Bronchus fibroblast of lung (primary cell): ENCODE measurements at places on chromosomes 3 and 15. TPM values are rescaled to one million over a fixed set of nuclear protein-coding genes. Genes with fewer than 3 reads are reported as not detected.

The SCG5 gene
- total RNA-seq, result 15.8 and 16.3 TPM in 2 replicates

The WDR72 gene
- total RNA-seq, result under 0.01 TPM in 1 of 2 replicates, not detected in the other

The SLC25A36 gene
- 20.5 and 34.3 TPM in 2 replicates for total RNA-seq

The ILDR1 gene
- total RNA-seq, result not detected in 2 replicates

The NR2E3 gene
- total RNA-seq, result not detected in 2 replicates

The ONECUT1 gene
- under 0.01 and 0.34 TPM in 2 replicates for total RNA-seq

The CMTM6 gene
- 41.8 and 51.6 TPM in 2 replicates for total RNA-seq

The GOLGA6L7 gene
- not detected in 2 replicates for total RNA-seq

The CHRFAM7A gene
- 0.15 TPM in 1 of 2 replicates, not detected in the other for total RNA-seq

The CLDN18 gene
- not detected in 2 replicates for total RNA-seq

The CPN2 gene
- total RNA-seq, result not detected in 2 replicates

The LMAN1L gene
- not detected in 2 replicates for total RNA-seq

The PPP2R3A gene
- total RNA-seq, result 9.8 and 10.1 TPM in 2 replicates

The TEX55 gene
- not detected in 2 replicates for total RNA-seq

The PDZRN3 gene
- 3.7 TPM in 2 replicates for total RNA-seq

The PRSS50 gene
- not detected in 2 replicates for total RNA-seq

The SLC25A20 gene
- total RNA-seq, result 9.2 and 9.8 TPM in 2 replicates

The TNNC1 gene
- 0.74 TPM in 1 of 2 replicates, not detected in the other for total RNA-seq

The ACAN gene
- under 0.01 and 0.17 TPM in 2 replicates for total RNA-seq

The SEMA3B gene
- total RNA-seq, result 14.3 and 15.3 TPM in 2 replicates

The TRIM71 gene
- not detected in 2 replicates for total RNA-seq

The BLM gene
- total RNA-seq, result 7.6 and 8.4 TPM in 2 replicates

The TMEM40 gene
- total RNA-seq, result 0.34 TPM in 1 of 2 replicates, not detected in the other
